ENCODE measurements at places on chromosomes 2 and 18. TPM values are rescaled to one million over a fixed set of nuclear protein-coding genes. Genes with fewer than 3 reads are reported as not detected.

Gene POTEI
- total RNA-seq: 3.7 TPM

Gene PDE1A
- 0.49 TPM for total RNA-seq

Gene MRPS5
- 92.1 TPM for total RNA-seq

Gene SLC8A1
- total RNA-seq: not detected

Gene ERBB4
- not detected for total RNA-seq

Measured in K562 (cell line).